ENCODE measurements at places on chromosomes 12 and 14. TPM values are rescaled to one million over a fixed set of nuclear protein-coding genes. Genes with fewer than 3 reads are reported as not detected.

DNA sequence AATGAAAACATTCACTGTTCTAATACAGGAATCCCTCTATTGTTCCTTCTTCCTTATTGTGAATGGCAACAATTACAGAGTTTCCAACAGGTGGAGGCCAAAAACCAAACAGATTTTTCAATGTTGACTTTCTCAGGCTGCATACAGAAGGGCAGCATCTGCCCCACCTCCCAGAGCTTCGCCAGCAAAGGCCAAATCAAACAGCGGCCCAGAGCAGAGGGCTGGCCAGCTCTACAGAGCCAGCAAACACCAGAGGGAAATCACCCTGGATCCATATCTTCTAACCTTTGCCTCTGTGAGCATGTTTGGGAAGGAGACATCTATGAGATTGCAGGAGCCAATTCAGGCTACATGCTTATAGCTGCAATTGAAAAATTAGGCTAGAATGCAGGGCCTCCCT lies 4.4 kb upstream of the CRACR2A start:
- no peak for DNase-seq

GRCh38 chr12:15165012-15165659 lies 56.1 kb downstream of the RERG start:
- DNase-seq = no peak

DNA sequence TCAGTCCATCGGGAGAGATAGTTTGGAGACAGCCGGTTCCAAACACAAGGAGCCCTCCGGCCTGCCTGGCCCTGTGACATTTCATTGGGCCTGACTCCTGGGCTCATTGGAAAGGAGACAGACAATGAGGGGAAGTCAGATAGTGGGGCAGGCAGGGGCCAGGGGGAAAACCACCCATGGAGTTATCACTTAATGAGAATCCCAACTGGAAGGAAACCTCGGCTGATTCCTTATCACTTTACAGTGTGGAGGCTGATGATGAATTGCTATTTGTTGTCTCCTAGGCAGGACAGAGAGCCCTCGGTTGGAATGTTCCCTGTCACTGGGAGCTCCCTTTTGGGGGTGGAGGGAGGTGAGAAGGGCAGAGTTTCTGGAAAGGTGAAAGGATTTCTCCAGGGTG lies 44.4 kb downstream of the TBX5 start:
- DNase-seq = no peak

GRCh38 chr12:129776977-129777667 lies 126.7 kb downstream of the TMEM132D start:
- no peak for DNase-seq

- DNase-seq = no peak
Observed at GRCh38 chr14:30808576-30808975, 65.8 kb upstream of the COCH start.

DNA sequence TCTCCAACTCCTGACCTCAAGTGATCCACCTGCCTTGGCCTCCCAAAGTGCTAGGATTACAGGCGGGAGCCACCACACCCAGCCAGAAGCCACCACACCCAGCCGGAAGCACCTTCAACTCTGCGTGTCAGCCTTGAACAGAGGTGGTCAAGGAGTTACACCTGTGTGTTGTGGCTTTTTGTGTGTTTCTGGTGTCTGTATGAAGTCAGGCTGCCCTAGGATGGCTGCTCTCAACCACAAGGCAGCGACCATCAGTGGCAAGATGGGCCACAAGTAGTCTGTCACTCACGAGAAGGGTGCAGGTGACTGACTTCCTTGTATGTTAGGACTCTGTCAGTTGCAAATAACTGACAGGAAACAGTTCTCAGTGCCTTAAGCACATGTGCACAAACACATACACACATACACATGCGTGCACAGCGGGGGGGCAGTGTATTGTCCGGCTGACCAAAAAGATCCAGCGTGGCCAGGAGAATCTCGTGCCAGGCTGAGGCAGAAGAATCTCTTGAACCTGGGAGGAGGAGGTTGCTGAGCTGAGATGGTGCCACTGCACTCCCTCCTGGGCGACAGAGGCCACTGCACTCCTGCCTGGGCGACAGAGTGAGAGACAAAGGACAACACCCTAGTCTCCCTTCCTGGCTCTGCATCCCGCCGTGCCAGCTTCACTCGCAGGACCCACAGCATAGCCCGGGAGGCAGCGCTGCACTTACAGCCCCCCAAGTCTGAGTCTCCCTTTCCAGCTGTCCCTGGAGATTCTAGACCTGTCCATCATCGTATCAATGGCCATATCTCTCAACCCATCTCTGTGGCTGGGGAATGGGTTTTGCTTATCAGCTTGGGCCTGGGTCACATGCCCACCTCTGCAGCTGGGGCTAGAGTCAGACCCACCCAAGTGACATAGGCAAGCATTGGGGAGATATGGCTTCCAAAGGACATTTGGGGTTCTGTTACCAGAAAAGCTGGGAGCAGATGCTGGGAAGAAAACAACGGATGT lies 13.7 kb downstream of the P2RX4 start:
- DNase-seq = peak; percentile 63

- no peak for DNase-seq
Observed at GRCh38 chr12:3713483-3713882, 39.4 kb downstream of the CRACR2A start.

Gene ORAI1
- 183 TPM for polyA plus RNA-seq

- no peak for DNase-seq
Observed at GRCh38 chr14:22656945-22657731, 13.0 kb upstream of the OR6J1 start.

DNA sequence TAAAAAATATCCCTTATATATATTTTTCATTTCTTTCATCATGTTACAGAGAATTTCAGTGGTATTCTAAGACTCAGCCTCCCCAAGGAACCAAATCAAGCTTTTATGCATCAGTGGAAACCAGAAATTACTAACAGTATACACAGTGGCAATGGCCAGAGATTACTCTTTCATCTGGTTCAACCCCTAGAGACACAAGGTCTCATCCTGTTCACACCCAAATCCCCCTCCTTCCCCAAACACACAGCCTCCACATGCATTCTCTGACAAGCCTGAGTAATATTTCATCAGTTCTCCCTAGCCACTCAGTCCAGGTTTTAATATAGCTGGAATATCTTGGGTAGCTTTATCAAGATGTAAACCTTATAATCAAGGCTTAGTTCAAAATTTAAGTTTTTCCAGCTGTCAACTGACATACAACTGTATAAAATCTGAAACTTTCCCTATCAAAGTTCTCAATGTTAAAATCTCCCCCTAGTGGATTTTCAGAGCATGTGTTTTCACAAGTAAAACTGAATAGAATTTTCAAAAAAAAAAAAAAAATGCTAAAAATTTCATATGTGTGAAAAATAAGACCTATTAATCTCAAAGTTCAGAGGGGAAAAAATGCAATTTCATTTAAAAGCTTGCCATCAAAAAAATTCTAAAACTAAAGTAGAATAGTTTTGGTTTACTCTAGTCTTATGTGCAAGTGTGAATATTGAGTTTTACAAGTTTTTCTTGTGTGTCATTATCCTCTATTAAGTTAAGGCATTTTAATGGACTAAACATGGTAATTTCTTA lies 10.5 kb upstream of the SSTR1 start:
- peak; percentile 24 for DNase-seq

DNA sequence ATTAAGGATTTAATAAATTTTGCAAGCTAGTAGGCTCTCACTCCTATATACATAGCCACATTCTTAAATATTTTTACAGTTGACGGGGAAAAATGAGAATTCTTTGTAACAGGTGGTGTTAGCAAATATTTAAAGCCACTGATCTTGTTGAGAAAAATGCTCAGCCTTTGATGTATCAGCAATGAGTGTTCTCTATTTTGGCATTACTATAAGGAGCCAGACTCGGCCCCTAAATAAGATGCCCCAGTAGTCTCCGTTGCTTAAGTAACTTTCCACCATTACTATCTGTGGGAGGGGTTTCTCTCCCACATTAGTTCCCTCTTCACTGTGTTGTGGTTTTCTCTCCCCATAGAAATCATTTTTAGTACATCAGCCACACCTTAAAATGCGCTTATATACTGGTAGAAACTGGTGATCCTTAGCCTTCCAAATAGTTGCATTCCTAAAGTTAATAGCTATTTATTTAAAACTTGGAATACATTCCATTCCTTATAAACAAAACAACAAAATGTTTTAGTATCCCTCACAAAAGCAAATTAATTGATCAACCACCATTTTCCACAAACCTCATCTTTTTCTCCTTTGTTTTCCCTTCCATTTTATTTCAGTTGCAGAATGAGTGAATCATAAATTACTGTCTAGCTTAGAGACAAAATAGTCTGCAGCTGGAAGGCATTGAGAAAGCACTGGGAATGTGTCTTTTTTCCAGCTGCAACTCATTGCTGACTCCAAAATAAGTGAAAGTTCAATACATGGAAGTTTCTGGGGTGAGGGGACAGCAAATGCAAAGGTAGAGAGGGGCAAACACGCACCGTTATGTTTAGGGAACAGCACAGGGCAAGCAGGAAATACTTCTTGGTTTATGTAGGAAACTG lies 84.7 kb upstream of the FERMT2 start:
- DNase-seq = no peak

- no peak for DNase-seq
Observed at GRCh38 chr12:81953541-81953940, 194.4 kb upstream of the PPFIA2 start.

Gene EAPP
- 94.9 TPM for polyA plus RNA-seq

DNA sequence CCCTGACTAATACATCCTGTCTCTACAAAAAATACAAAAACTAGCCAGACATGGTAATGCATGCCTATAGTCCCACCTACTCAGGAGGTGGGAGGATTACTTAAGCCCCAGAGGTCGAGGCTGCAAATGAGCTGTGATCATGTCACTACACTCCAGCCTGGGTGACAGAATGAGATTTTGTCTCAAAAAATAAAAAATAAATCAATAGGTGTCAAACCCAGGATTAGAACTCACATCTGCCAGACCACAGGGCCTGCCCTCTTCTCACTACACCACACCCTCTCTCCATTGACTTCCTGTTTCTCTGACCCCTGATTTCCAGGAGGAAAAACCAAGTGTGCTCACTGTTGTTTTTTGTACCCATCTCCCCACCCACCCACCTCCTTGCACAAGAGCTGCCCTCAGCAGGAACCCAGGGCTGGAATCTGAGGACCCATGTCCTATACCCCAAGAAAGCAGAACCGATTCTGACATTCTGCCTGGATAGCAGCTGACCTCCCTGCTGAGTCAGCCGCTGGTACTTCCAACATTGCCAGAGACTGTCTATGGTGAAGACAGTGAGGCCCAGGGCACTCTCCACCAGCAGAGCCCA lies 6.2 kb downstream of the CMKLR1 start:
- DNase-seq = peak; percentile 69

DNA sequence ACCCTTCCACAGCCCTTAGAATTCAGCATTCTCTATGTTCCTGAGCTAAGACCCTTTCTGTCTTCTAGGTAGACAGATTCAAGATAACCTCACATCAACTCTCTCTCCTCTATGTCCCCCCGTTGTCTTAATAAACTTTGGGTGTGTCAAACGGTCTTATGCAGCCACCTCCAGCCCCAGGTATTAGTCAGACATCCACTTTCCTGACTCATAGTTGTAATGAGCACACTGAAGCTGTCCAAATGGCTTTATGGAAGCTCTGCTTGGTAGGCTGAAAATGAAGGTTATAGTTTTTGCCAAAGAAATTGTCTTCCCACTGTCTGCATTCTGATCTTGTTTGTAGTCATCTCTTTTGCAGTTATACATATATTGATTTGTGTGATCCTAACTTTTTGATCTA lies 482.0 kb downstream of the RMST start:
- DNase-seq = no peak

- no peak for DNase-seq
Observed at GRCh38 chr12:53482626-53483168, 16.6 kb downstream of the MAP3K12 start.

GRCh38 chr12:43937947-43938346 lies 102.1 kb downstream of the TMEM117 start:
- no peak for DNase-seq

- no peak for DNase-seq
Observed at GRCh38 chr12:119894916-119895315, 17.8 kb upstream of the CIT start.

Gene LHX5
- polyA plus RNA-seq = not detected

DNA sequence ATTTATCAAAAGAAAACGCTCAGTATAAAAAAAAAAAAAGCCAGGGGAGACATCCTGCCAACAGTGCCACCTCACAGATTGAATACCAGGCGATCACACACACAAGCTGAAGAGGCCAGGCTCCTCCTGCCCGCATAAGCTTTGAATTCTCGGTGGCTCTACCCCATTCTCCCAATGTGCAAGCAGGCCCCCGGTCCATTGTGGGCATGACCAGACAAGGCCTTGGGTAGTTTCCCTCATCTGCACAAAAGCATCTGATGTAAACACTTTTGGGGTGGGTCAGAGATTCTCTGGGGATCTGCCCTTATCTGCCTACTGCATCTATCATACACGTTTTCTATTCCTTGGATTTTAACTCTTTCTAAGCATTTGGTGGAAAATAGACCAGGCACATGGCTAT lies 16.2 kb downstream of the KLRF2 start:
- DNase-seq = no peak

GRCh38 chr14:70698288-70698687 lies 56.6 kb downstream of the TTC9 start:
- DNase-seq = no peak

- no peak for DNase-seq
Observed at GRCh38 chr14:102015045-102015685, 50.8 kb downstream of the DYNC1H1 start.

- DNase-seq = no peak
Observed at GRCh38 chr14:69852531-69853321, 26.5 kb upstream of the SMOC1 start.

GRCh38 chr12:39835517-39836489 lies 216.2 kb upstream of the ABCD2 start:
- DNase-seq = no peak

GRCh38 chr12:63844391-63845341 lies at the start of gene SRGAP1:
Gene SRGAP1, plus strand, starts transcription at chr12:63844700. Its CDS starts 117 bp downstream, at chr12:63844817.
- DNase-seq = no peak

DNA sequence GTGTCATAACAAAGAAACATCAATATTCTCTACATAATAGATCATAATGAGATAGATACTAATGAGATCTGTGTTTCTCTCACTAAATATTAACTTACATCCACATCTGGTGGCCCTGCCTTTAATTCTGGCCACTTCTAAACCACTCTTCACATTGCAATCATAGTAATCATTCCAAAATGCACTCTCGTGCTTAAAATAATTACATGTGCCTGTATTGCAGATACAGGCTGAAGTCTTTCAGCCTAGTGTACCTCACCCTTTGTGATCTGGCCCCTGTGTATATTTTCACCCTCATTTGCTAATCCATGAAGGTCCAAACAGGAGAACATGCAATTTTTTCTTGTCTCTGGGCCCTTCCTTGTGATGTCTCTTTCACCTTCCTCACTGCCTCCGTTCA lies 108.0 kb downstream of the LIN7A start:
- DNase-seq = no peak

Gene DHRS2
- polyA plus RNA-seq = not detected

GRCh38 chr12:105805730-105806399 lies 332.9 kb downstream of the NUAK1 start:
- no peak for DNase-seq

GRCh38 chr14:39322807-39323206 lies 89.1 kb downstream of the MIA2 start:
- no peak for DNase-seq

Gene TMEM253
- not detected for polyA plus RNA-seq

Gene RPGRIP1
- polyA plus RNA-seq = 0.15 TPM

Measured in immature natural killer cell (primary cell).